Hepatocyte (in vitro differentiated cells): ENCODE measurements at places on chromosomes 7 and 10.
A peak's percentile ranks its signal among the peaks of the same experiment; 100 is the strongest.

GRCh38 chr7:33893377-33893776 lies 12.0 kb upstream of the BMPER start:
- H3K36me3 ChIP-seq: no peaks in the 10 kb centered on the region
- no peaks in the 10 kb centered on the region for H3K4me1 ChIP-seq
- no peak overlapping the region for H3K4me3 ChIP-seq
- H3K27ac ChIP-seq: no peak overlapping the region
- no peak for DNase-seq

- no peaks in the 10 kb centered on the region for H3K27me3 ChIP-seq
- no peak overlapping the region for H3K27ac ChIP-seq
- DNase-seq: peak; percentile 90
- H3K36me3 ChIP-seq: no peaks in the 10 kb centered on the region
- no peaks in the 10 kb centered on the region for H3K4me1 ChIP-seq
These were observed 32.1 kb downstream of the LRRC27 start for GRCh38 chr10:132363921-132364593.

DNA sequence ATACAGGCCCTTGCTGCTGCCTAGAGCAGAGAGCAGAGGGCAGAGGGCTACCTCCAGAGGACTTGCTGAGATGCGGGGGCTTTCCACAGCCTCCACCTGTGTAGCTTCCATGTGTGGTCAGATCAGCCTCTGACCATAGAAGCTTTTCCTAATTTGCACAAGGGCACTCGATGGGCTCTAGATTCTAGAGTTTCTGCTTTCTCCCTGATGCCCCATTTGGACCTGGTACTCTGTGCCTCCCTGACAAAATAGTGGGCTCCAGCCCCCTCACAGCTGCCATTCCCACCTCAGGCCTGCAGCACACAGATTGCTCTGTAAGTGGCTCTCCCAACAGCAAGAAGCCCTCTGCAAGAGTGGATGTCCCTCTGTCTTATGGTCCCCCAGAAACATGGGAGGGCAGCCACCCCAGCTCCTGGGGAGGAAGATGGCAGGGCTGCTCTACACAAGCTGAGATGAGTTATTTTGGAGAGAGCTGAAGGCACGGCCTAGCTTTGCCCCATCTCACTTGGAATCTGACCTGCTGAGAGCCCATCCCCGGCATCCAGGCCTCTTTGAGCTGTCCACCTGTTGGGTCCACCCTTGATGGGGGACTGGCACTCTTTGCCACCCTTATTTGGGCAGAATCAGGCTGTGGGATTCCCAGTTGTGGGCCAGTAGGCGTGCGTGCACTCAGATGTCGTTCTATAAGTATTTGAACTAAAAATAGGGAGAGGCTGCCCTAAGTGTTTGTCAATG lies 16.7 kb downstream of the TMEM273 start:
- H3K27me3 ChIP-seq: no peaks in the 10 kb centered on the region
- no peak overlapping the region for H3K27ac ChIP-seq
- no peak for DNase-seq
- H3K36me3 ChIP-seq: no peaks in the 10 kb centered on the region
- no peak overlapping the region for H3K4me3 ChIP-seq

- peaks cover 43% of the 10 kb centered on the region for H3K27me3 ChIP-seq
- H3K27ac ChIP-seq: no peak overlapping the region
- H3K4me3 ChIP-seq: no peak overlapping the region
- no peak for DNase-seq
- H3K4me1 ChIP-seq: peaks cover 10% of the 10 kb centered on the region
- no peaks in the 10 kb centered on the region for H3K36me3 ChIP-seq
These were observed 75.3 kb upstream of the CPXM2 start for GRCh38 chr10:123966896-123967231.

- no peak for DNase-seq
- H3K4me3 ChIP-seq: no peak overlapping the region
- no peaks in the 10 kb centered on the region for H3K4me1 ChIP-seq
- H3K36me3 ChIP-seq: no peaks in the 10 kb centered on the region
These were observed 16.8 kb downstream of the LIPM start for GRCh38 chr10:88819290-88819689.

GRCh38 chr10:21508706-21509331 lies 16.7 kb downstream of the SKIDA1 start:
- H3K36me3 ChIP-seq: no peaks in the 10 kb centered on the region
- peak overlapping the region; percentile 72 for H3K27ac ChIP-seq
- peaks cover 26% of the 10 kb centered on the region for H3K27me3 ChIP-seq
- no peak overlapping the region for H3K4me3 ChIP-seq

DNA sequence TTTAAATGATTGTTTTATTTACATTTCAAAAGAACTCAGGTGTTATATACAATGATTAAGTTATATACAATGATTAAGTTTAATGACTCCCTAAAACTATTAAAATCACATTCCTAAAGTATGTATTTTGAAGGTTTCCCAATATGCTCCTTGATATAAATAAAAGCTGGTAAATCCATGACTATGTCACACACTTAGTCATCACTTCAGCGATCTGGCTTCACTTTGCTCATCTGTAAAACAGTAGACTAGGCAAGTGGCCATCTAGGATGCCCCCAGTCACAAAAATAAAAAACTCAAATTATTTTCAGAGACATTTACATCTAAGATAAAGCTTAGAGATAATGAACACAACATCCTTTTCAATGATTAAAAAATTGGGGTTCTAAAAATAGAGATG lies 10.8 kb downstream of the ICA1 start:
- no peaks in the 10 kb centered on the region for H3K36me3 ChIP-seq
- H3K27me3 ChIP-seq: no peaks in the 10 kb centered on the region
- no peak for DNase-seq
- no peak overlapping the region for H3K4me3 ChIP-seq
- no peaks in the 10 kb centered on the region for H3K4me1 ChIP-seq
- no peak overlapping the region for H3K27ac ChIP-seq

DNA sequence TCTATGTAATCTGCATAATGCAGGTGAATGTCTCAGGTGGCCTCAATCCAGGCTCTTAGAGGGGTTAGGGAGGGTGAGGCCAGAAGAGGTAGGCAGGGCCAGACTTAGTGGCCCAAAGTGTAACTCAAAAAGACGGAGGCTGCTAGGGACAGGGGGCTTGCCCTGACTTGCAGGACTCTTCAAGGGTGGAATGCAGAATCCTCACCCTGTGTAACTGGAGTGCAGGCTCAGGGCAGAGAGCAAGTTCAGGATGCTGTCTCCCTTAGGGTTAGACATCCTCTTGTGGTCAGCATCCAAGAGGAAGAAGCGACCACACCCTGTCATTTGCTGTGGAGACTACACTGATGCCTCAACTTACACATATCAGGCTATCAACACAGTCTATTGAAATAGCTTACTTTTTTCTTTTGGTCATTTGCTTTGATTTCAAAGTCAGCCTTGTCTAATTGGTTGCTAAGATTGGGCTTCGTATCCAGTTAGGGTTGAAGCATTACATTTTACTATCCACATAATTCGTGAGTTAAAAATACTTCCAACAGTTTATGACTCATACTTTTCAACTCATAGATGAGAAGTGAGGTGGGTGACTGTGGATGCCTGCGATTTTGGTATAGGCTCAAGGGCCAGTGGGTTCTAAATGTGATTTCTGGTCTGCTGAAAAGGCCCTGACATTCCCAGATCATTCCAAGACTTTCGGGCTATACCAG lies 563.6 kb downstream of the SUGCT start:
- H3K27me3 ChIP-seq: no peaks in the 10 kb centered on the region
- no peak for DNase-seq
- no peaks in the 10 kb centered on the region for H3K4me1 ChIP-seq
- no peaks in the 10 kb centered on the region for H3K36me3 ChIP-seq

GRCh38 chr7:141377906-141378305 lies 173.3 kb upstream of the AGK start:
- H3K4me3 ChIP-seq: no peak overlapping the region
- no peaks in the 10 kb centered on the region for H3K36me3 ChIP-seq
- H3K4me1 ChIP-seq: no peaks in the 10 kb centered on the region
- no peaks in the 10 kb centered on the region for H3K27me3 ChIP-seq
- H3K27ac ChIP-seq: no peak overlapping the region
- no peak for DNase-seq

DNA sequence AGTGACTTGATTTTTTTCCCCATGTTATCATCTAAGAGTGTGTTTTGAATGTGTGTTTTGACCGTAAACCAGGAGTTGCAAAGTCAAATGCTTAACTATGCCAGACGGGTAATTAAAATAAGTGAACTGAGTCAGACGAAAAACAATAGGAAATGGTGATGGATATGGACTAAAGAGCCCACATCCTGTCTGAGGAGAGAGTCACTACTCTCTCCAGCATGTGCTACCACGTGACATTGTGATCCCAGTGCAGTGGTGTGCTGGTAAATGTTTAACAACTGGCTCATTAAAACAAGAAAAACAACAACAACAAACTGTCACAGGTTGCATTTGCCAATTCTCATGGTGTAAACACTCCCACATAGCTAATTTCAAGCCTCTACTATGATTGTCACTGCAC lies 164.3 kb downstream of the SUGCT start:
- peak; percentile 3 for DNase-seq
- no peak overlapping the region for H3K27ac ChIP-seq
- H3K36me3 ChIP-seq: no peaks in the 10 kb centered on the region
- no peaks in the 10 kb centered on the region for H3K4me1 ChIP-seq

- no peak overlapping the region for H3K27ac ChIP-seq
- DNase-seq: no peak
- H3K4me1 ChIP-seq: peaks cover 3% of the 10 kb centered on the region
- H3K36me3 ChIP-seq: no peaks in the 10 kb centered on the region
- peaks cover 44% of the 10 kb centered on the region for H3K27me3 ChIP-seq
- no peak overlapping the region for H3K4me3 ChIP-seq
These were observed 9.5 kb upstream of the KAZALD1 start for GRCh38 chr10:101052285-101052684.

GRCh38 chr7:3560495-3560894 lies 259.4 kb downstream of the SDK1 start:
- no peak for DNase-seq
- peaks cover 18% of the 10 kb centered on the region for H3K4me1 ChIP-seq
- no peaks in the 10 kb centered on the region for H3K36me3 ChIP-seq
- H3K27me3 ChIP-seq: no peaks in the 10 kb centered on the region

DNA sequence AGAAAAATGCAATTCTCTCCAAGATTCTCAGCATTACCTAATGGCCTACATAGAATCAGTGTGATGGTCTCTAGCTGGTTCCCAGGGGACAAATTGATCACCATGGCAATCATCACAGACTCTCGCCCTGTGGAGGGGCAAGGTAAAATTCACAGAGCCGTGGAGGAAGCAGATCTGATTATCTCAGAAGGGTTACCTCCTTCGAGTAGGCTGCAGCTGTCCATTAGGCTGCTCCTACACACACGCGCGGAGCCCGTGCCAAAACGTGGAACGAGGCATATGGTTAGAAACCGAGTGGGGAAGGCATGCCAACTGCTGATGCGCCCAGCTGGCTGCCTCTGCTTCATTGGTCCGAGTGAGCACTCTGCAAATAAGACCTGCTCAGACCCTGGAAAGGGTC lies 52.8 kb upstream of the PTER start:
- no peak overlapping the region for H3K4me3 ChIP-seq
- no peaks in the 10 kb centered on the region for H3K27me3 ChIP-seq
- H3K36me3 ChIP-seq: no peaks in the 10 kb centered on the region
- DNase-seq: no peak
- no peak overlapping the region for H3K27ac ChIP-seq
- no peaks in the 10 kb centered on the region for H3K4me1 ChIP-seq

- H3K4me1 ChIP-seq: no peaks in the 10 kb centered on the region
- no peaks in the 10 kb centered on the region for H3K36me3 ChIP-seq
- peak overlapping the region; percentile 25 for H3K27ac ChIP-seq
- H3K4me3 ChIP-seq: no peak overlapping the region
- H3K27me3 ChIP-seq: no peaks in the 10 kb centered on the region
These were observed 30.1 kb downstream of the BTBD16 start for GRCh38 chr10:122301055-122301810.

- DNase-seq: no peak
- H3K4me1 ChIP-seq: peaks cover 1% of the 10 kb centered on the region
- no peaks in the 10 kb centered on the region for H3K36me3 ChIP-seq
- no peaks in the 10 kb centered on the region for H3K27me3 ChIP-seq
- H3K4me3 ChIP-seq: no peak overlapping the region
These were observed 5.5 kb upstream of the STEAP4 start for GRCh38 chr7:88312061-88312663.

DNA sequence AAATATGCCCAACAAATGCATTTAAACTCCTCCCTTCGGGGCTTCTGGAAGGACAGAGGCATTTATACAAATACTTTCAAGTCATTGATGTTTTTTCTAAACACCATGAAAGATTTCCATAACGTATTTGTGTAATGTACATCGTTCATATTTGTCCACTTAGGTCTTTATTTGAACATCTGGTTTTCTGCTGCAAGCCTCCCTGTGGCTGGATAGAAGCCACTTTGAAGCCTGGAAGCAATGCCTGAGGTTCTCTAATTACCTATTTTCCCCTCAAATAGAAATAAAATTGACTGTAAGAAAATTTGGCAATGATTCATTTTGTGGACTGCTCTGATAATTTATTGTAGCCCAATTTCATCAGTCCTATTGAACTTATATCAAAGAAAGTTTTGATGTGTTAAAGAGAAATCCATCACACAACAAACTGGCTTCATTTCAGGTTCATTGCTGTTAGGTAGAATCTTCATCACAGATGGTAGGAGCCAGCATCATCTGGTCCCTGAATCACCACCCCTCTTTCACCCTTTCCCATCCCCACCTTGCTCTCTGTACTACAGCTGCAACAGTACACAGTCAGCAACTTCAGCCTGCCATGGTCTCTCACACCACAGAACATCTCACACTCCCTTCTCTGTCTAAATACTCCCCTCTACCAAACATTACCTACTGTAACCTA lies 186.0 kb upstream of the MGMT start:
- no peak overlapping the region for H3K4me3 ChIP-seq
- H3K36me3 ChIP-seq: no peaks in the 10 kb centered on the region
- no peak overlapping the region for H3K27ac ChIP-seq

DNA sequence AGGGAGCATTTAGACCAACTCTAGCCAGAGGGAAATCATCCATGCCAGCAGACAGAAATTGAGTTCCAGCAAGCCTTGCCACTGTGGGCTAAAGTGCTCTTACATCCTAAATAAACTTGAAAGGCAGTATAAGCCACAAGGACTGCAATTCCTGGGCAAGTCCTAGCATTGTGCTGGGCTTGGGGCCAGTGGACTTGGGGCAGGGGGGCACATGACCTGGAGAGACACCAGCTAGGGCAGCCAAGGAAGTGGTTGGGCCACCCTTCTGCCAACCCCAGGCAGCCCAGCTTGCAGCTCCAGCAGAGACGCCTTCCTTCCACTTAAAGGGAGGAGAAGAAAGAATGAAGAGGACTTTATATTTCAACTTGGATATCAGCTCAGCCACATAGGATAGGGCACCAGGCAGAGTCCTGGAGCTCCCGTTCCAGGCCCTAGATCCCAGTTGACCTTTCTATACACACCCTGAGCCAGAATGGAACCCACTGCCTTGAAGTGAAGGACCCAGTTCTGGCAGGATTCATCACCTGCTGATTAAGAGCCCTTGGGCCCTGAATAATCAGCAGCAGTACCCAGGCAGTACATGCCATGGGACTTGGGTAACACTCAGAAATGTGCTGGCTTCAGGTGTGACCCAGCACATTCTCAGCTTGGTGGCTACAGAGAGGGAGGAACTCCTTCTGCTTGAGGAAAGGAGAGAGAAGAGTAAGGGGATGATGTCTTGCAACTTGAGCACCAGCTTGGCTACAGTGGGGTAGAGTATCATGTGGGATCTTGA lies 153.0 kb downstream of the GNAI1 start:
- H3K36me3 ChIP-seq: no peaks in the 10 kb centered on the region
- H3K27ac ChIP-seq: no peak overlapping the region
- H3K27me3 ChIP-seq: no peaks in the 10 kb centered on the region
